GM23338 (cell line): ENCODE measurements at places on chromosomes 4 and X.

DNA sequence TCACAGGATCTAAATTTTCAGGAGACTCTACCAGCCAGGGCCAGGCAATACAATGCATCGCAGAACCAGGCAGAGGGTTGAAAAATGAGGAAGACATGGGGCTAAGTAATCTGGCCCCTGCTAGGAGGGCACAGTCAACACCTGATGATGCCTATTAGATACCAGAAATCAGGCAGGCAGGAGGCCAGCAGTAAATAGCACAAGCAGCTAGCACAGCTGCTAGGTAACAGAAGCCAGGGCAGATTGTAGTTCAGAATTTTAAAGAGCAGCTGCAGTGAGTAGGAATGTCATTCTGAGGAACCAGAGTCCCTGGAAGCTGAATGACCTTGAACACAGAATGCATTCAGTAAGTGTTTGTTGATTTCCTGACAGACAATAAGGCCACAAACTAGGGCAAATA is 38.8 kb upstream of the TRPC5OS start:
- DNase-seq = no peak

DNA sequence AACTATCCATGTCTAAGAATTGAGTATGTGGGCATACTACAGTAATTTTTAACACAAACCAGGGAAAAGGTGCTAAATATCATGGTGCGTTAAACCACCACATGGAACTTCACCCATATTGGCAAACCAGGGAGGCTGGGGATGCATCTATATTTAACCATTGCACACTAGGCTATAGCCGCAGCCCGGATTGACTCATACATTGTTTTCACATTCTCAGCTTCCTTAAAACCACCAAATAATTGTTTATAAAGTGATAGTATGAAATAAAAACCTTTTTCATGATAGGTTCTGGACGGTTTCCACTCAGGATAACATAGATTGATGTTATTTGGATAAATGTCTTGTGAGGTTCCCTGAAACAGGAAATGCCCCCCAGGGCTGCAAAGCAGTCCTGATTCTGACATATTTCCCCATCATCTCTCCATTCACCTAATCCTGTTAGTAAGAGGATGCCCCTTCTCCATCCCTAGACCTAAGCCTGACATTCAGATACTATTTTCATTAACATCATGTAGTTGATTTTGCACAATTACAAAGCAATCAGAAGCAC is 7.9 kb downstream of the COL25A1 start:
- no peak for DNase-seq

DNA sequence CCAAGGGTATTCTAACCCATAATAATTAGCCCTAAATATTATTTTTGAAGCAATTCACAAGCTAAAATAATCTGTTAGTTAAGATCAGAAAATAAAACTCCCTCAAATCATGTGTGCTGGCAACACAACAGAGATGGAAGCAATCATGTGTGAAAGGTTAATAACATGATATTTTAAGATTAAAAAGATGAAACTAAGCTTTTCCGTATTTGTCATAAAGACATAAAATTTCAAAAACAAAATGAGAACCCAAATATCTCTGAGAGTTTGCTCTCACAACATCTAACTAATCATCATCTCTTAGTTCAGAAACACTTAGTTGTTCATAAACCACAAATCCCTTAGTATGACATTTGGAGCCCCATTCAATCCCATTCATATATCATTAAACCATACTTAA is 749.1 kb downstream of the CCSER1 start:
- no peak for DNase-seq

GRCh38 chr4:10677796-10678497 is 6.6 kb downstream of the CLNK start:
- no peak for DNase-seq

DNA sequence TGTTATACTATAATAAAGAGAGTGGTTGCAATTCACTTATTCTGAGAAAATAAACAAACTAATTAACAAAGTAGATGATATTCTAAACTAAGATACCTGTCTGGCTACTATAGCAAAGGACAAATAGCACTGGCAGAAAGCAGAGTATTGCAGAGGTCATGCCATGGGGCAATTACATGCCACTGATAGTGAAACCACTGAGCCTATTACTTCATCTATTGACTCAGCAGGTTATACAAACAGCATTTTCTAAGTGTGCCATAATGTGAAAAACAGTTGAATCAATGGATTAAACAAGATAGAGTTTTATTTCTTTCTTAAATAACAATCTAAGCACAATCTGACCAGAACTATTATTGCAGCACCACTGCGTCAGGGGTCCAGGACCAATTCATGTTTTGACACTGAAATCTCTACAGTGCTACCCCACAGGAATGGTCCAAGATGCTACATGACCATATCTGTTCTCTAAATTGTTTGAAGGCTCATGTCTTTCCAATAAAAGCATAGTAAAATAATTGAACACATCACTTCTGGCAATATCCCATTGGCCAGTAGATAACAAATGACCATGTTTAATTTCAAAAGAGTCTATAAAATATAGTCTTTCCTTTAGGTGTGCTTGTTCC is 389.5 kb upstream of the GRID2 start:
- no peak for DNase-seq

DNA sequence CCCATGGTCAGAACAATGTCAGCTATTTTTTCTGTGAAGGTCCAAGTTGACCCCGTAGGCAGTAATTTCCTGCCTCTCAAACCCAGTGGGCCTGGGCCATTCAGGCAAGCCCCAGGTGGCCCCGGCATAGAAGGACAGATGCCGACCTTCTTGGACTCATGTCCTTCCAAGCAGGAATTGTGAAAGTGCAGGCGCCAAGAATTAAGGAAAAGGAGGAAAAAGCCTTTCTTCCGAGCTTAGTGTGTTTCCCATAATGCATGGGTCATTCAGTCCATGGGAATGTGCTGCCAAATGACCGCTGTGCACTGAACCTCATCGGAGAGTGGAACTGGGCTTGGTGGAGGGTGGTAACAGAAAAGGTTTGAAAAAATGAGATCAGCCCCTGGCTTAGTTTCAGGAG is 196.5 kb upstream of the HS3ST1 start:
- no peak for DNase-seq

- DNase-seq = peak; percentile 24
Observed at GRCh38 chrX:100407147-100407783, 2.8 kb downstream of the PCDH19 start.

GRCh38 chr4:142322996-142323395 is 523.1 kb downstream of the INPP4B start:
- DNase-seq = no peak

GRCh38 chr4:55458164-55458563 is 62.4 kb downstream of the TMEM165 start:
- DNase-seq = no peak

- no peak for DNase-seq
Observed at GRCh38 chr4:182169572-182169971, 73.6 kb upstream of the TENM3 start.

GRCh38 chr4:119302073-119302832 is 19.7 kb downstream of the FABP2 start:
- DNase-seq = no peak

DNA sequence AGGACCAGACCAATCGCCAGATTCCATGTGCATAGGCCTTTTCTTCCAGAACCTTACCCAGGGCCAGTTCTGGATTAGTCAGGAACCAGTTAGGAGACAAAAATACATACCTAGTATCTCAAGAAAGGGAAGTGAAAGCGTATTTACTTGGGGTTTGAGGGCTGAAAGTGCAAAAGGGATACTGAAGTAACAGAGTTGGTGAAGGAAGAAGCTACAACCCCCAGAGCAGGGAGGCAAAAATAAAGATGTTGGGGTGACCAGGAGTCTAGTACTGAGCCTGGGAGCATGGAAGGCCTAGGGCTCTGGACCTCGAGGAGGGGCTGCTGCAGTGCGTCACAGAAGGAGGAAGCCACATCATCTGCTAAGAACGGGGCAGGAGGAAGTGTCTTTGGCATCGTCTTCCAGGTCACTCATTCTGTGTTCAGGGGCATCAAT is 38.3 kb downstream of the TKTL1 start:
- no peak for DNase-seq

DNA sequence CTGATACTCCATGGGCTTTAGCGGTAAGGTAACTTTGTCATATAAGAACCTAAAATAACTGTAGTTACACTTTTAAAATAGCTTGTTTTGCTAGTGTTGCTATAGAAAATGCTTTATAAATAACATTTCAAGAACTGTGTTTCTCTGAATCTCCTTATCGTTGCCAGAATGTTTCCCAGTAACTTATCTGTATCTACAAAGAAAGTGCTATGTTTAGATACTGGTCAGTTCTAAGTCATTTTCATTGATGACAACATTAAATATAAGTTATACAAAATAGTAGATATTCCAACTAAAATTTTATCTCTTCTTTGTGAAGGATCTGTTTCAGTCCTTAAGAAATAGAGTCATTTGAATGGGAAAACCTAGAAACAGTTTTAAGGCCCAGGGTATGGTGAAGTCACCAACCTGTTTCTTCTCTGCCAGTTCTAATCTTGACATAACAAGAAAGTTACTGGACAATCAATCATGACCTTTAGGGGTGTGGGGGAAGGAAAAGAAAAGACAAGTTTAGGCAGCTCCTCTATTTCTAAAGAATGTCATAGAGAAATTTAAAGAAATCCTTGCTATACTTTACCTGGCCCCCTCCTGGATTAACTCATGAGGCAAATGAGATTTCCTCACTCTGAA is 425.9 kb downstream of the RPA4 start:
- DNase-seq = no peak

- no peak for DNase-seq
Observed at GRCh38 chr4:118344801-118345200, 8.0 kb downstream of the PRSS12 start.

- no peak for DNase-seq
Observed at GRCh38 chr4:181619651-181620050, 623.6 kb upstream of the TENM3 start.

GRCh38 chr4:81457345-81457744 is 14.4 kb downstream of the RASGEF1B start:
- DNase-seq = no peak
